ENCODE measurements at places on chromosomes 6 and 20. TPM values are rescaled to one million over a fixed set of nuclear protein-coding genes. Genes with fewer than 3 reads are reported as not detected.

The ZNF391 gene
- 3.3 TPM for total RNA-seq

The TMEM74B gene
- total RNA-seq: 12.4 TPM

The REM1 gene
- total RNA-seq: 5.9 TPM

The COL12A1 gene
- total RNA-seq: 262 TPM

The BIRC7 gene
- 53.1 TPM for total RNA-seq

The KCNG1 gene
- 0.39 TPM for total RNA-seq

The PRSS16 gene
- total RNA-seq: not detected

The HLA-DOB gene
- 2.1 TPM for total RNA-seq

All from tibial nerve (tissue), 4 donors.